ENCODE measurements at places on chromosomes 16 and 17. TPM values are rescaled to one million over a fixed set of nuclear protein-coding genes. Genes with fewer than 3 reads are reported as not detected.

The MEIOB gene
- not detected for total RNA-seq

The GPR142 gene
- 1.4 TPM for total RNA-seq

The GP1BA gene
- 6.1 TPM for total RNA-seq

The MILR1 gene
- 39.9 TPM for total RNA-seq

The TMED6 gene
- 1.4 TPM for total RNA-seq

The RNF157 gene
- total RNA-seq = 8.6 TPM

The P2RX5 gene
- total RNA-seq = 185 TPM

The CDH11 gene
- total RNA-seq = 296 TPM

The HOXB4 gene
- total RNA-seq = 2.8 TPM

The KRTAP1-5 gene
- total RNA-seq = not detected
